ENCODE measurements at places on chromosomes 12 and 14.

DNA sequence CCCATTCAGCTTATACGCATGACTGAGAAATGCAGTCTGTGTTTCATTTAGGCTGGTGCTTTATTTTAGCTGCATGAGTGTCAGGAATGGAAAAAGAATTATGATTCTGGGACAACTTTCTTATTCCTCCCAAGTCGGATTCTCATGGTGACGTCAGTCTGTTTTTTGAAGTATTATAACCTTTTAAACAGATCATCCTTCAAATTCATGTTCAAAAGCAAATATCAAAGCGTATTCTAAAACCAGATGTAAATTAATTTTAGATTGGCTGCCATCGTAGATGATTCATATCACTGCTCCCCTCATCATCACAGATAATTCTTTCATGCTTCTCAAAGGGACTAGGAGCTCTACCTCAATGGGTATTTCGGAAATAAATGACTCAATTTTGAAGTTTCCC is 15.0 kb downstream of the FNTB start:
- no peak for DNase-seq

GRCh38 chr14:95274874-95275273 is 44.8 kb downstream of the CLMN start:
- no peak for DNase-seq

GRCh38 chr12:107368586-107368985 is 275.2 kb upstream of the CRY1 start:
- DNase-seq: no peak

DNA sequence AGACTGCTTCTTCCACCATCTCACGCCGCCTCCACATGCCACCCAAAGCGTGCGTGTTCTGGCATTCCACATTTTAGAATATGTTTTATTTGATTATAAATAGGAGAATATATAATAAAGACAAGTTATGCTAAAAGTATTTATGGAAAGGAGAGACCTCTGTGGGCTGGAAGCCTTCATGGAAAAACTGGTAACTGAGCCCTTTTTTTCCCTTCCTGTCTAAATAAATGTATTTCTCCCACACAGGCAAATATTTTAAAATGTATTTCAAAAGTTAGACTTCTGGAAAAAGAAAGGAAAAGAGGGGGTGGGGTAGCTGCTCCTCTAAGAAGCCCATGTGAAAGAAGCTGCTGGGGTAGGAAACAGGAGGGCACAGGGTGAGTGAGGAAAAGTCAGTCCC is 16.1 kb upstream of the NR4A1 start:
- DNase-seq: no peak

GRCh38 chr14:31197671-31198070 is 9.9 kb downstream of the HECTD1 start:
- DNase-seq: no peak

GRCh38 chr14:100348784-100349685 is 25.9 kb downstream of the SLC25A47 start:
- DNase-seq: no peak

GRCh38 chr12:97177481-97177880 is 270.4 kb downstream of the NEDD1 start:
- DNase-seq: no peak

DNA sequence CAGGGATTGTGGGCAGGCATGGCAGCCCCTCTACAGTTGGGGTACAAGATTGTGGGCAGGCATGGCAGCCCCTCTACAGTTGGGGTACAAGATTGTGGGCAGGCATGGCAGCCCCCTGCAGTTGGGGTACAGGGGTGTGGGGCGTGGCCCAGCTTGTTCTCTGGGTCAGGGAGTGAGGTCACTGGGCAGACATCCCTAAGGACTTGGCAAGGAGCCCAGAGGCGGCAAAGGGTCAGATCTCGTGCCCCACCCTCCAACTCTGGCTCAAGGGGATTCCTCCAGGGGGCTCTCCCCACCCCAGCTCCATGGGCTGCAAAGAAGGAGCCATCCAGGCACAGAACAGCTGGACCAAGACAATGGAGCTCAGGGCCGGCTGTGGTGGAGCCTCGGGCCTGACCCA is 25.8 kb upstream of the NUDT14 start:
- DNase-seq: no peak

DNA sequence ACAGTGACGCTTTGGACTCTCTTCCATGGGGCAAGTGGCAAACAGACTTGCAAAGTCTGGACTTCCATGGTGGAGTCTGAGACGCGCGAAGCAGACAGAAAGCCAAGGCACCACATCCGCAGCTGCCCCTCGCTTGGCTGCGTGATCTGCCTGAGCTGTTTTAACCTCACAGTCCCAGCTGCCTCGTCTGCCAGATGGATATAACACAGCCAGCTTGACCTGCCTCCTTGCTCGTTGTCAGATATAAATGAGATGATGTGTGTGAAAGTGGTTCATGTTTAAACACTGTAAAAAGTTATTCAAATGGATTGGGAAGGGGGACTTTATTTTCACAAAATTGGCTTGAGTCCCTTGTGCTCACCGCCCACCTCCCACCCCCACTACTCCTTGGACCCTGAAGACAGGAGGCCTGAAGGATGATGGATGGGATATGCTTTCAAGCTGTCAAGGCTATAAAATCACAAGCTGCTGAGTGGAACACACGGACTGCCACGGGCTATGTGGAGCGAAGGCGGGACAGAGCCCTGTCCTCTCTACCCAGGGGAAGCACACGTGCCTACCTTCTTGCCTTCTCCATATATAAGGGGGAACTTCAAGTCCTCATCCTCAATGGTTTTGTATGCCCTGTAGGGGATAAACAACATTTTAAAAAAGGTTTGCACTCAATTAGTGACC is 226.9 kb downstream of the MON2 start:
- no peak for DNase-seq

GRCh38 chr12:131816495-131816894 is 11.7 kb upstream of the MMP17 start:
- DNase-seq: no peak

DNA sequence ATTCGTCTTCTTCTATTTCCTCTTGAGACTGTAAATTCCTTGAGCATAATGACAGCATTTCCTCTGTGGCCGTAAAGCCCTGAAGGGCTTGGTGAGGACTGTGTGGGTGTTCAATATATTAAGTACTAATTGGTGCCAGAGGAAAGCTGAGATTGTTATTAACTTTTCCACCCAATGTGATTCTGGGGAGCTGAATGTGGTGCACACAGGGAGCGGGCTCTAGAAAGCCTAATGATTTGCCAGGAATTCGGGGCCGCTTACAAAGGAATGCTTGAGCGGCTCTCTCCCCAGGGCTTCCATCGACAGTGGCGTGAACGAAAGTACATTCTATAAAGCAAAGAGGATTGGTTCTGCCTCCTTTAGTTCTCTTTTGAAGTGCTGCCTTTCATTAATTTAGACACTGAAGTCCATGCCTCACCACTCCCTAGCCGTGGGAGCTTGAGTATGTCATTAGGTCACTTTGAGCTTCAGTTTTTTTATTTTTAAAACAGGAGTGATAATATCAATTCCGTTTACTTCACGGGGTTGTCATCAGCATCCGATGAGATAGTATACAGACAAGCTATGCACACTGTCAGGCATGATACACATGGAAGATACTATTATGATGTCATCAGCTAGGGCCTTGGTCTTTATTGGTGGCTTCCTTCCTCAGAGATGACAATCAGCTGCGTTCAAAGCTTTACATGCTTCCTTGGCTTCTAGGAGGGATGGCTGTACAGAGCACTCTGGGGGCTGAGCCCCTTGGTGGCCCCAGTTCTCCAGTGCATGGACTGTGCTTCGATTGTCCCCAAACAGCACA is 11.0 kb upstream of the GSG1 start:
- DNase-seq: no peak

- peak; percentile 98 for DNase-seq
Measured at GRCh38 chr14:103333754-103334643, at the start of gene EIF5. Gene EIF5 (plus strand): TSS chr14:103334237. CDS start chr14:103335861, 1,624 bp downstream.

DNA sequence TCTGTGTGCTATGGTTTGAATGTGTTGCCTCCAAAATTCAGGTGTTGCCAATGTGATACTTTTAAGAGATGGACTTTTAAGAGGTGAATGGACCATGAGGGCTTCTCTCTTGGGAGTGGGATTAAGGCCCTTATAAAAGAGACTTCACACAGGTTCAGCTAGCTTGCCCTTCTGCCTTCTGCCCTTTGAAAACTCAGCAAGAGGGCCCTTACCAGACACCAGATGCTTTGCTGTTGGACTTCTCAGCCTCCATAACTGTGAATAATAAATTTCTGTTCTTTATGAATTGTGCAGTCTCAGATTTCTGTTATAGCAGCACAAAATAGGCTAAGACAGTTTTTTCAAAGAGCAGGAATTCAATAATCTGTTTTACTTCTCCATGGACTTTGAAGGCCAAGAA is 86.1 kb downstream of the DIP2B start:
- no peak for DNase-seq

GRCh38 chr12:52628111-52628507 is 9.8 kb upstream of the KRT73 start:
- no peak for DNase-seq

DNA sequence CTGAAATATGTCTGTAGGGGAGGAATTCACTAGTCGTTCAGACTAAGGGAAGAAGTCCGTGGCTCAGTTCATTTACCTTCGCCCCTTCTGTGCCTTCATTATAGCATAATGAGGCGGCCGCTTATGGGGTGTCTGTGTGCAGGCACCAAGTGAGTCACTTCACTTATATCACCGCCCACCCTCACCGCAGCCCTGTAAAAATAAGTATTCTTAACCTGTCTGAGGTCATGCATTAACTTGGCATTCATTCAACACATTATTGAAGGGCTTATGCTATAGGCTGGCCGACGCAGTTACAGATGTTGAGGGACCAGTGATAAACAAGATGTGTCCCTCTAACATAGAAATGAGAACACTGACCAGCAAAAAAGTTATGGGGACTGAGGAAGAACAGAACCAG is 47.7 kb upstream of the PTCSC3 start:
- no peak for DNase-seq

DNA sequence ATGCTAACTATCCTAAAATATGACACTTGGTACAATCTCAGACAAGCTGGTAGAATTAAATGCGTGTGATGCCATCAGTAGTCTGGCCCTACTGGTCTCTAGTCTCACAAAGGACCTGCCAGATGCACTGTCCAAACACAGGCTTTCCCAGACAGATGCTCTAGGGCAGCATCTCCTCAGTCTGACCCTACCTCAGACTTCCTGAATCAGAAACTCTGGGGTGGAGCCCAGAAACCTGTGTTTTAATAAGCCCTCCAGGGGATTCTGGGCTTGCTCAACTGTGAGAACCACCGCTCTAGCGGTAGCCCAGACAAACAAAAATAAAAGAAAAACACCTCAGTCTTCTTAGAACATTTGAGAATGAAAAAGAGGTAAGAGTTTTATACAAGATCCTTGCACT is 48.0 kb downstream of the BDKRB1 start:
- no peak for DNase-seq

- DNase-seq: no peak
Measured at GRCh38 chr14:68668531-68668930, 124.3 kb downstream of the ZFP36L1 start.

GRCh38 chr12:79706676-79707075 is 15.9 kb upstream of the PAWR start:
- no peak for DNase-seq

- no peak for DNase-seq
Measured at GRCh38 chr14:54719406-54719805, 152.5 kb downstream of the SAMD4A start.

DNA sequence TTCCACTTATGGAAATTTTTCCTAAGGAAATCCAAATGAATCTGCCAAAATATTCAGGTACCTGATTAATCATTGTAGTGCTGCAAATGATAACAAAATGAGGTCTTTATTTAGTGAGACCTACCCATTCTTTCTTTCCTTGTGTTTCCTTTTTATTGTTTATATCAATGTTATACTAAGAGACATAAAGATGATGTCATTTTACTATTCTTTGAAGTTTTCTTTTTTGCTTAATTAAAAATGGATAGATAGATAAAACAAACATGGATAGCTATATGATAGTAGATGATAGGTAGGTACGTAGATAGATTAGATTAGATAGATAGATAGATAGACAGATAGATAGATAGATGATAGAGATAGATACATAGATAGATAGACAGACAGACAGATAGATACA is 669.5 kb upstream of the TBX3 start:
- DNase-seq: no peak

DNA sequence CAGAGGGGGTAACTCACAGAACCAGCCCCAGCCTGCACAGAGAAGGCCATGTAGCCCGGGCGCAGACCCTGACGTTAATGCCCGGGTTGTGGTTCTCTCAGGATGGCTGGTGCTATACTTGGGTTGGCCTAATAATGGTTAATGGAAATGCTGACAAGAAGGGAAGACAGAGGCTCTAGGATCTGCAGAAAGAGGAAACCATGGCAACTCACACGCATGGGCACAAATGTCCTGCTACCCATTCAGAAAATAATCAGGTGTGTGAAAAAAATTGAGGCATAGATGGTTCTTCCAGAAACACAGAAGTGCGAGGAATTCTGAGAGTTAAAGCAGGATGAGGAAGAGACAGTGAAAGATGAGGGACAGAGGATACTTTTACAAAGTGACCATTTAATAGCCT is 33.8 kb downstream of the APPL2 start:
- no peak for DNase-seq

DNA sequence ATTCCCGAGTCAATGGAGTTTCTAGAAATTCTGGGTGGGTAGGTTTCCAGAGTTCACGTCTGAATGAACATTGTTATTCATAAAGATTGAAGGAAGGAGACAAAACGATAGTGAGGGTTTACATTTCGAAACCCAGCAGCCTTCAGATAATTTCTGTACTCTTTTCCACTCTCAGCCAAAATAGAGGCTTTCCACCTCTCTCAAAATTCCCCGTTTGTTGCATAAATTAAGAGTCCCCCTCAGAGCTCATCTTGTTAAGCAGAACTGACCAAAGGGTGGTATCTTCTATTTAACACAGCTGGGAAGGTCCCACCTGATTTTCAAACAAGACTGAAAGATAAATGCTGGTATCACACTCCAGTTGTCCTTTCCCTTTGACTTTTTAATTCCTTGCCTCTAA is 21.5 kb upstream of the YARS2 start:
- DNase-seq: no peak

DNA sequence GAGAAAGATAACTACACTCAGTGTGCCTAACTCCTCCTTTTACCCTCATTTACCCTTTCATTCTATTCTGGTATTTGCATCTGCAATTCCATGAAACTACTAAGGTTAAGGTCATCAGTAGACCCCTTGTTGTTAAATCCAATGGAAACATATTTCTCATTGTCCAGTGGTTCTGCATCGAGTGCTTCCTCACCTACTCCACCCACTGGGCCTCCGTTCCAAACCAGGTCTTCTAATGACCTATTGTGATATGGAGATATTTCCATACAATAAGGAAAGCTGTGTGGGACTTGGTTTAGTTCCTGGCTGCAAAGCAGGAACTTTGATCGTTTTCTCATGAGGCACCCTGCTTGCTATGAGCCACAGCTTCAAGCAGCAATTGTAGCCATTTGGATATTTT is 99.5 kb upstream of the FSCB start:
- no peak for DNase-seq
